ENCODE measurements at places on chromosomes 2 and 18.

DNA sequence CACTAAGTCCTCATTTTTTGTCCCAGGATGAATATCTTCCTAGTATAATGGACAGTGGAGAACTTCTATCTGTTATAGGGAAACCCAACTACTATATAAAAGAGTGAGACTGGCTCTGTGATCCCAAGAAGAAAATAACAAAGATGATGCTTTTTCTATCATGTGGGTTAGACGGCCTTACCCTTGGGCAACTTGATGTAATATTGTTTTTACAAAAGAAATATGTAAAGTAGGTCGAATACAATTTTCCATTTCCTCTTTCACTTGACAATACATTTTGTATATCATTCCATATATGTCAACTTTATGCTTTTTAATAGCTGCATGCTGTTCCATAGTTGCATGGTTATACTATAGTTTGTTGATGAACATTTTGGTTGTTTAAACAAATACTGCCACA lies 87.5 kb upstream of the SESTD1 start:
- no peak for DNase-seq

GRCh38 chr18:27314996-27315395 lies 129.9 kb upstream of the CHST9 start:
- no peak for DNase-seq

- DNase-seq: no peak
Measured at GRCh38 chr2:112699984-112700667, 20.7 kb upstream of the NT5DC4 start.

DNA sequence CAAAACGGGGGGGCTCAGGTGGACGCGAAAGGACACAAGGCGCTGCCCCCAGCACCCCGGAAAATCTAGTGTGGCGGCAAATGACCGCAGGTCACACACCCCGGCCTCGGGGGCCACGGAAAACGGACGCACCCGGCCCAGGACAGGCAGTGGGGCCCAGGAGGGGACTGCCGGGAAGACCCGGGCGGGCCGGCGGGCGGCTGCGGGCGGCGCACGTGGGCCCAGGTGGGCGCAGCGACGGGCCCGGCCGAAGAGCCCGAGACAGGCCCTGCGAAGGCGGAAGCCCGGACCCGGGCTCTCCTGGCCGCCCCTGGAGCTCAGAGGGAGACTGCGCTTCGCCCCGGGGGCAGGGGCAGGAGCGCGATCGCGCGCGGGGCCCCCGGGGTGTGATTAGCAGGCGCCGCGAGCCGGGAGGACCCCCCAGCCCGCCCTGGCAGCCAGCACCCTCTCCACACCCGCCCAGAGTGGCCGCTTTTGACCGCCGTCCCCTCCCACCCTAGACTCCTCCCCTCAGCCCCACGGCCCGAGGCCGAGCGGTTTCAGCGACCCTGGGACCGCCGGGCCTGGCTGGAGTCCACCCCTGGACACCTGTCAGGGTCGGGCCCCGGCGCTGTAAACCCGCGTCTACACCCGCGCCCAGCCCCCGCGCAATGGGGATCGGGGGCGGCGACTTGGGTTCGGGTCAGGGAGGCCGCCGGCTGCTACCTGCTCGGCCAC lies 773 bp downstream of the MBP start:
- DNase-seq: no peak

DNA sequence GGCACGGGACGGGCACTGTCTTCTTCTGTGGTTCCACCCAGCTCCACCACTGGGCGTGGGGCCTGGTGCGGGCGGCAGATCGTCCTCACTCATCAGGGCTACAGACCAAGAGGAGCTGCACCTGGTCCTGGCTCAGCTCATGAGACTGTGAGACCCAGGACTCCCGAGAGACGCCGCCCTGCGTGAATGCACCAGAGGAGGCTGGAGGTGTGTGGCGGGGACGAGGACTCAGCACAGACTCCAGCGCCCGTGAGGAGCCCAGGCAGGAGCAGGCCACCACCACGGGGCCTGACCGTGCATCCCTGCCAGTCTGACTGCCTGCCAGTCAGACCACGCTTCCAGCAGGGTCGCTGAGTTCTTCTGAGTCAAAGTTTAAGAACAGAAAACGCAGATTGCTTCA lies 112.5 kb upstream of the SALL3 start:
- no peak for DNase-seq

GRCh38 chr2:177275040-177275742 lies 10.7 kb upstream of the NFE2L2 start:
- DNase-seq: no peak

GRCh38 chr2:42949125-42949524 lies 156.7 kb upstream of the HAAO start:
- DNase-seq: no peak

Measured in NCI-H526 treated with DMSO at 0.1 percent for 48 hours (cell line).